ENCODE measurements at places on chromosomes 5 and 9. TPM values are rescaled to one million over a fixed set of nuclear protein-coding genes. Genes with fewer than 3 reads are reported as not detected.

The SPINK4 gene
- not detected for total RNA-seq

The PCDHB13 gene
- total RNA-seq = not detected

The OR13C2 gene
- not detected for total RNA-seq

The SLC24A2 gene
- total RNA-seq = not detected

The BTF3 gene
- 244 TPM for total RNA-seq

The SLC23A1 gene
- total RNA-seq = not detected

The CDC20B gene
- not detected for total RNA-seq

The WWC1 gene
- 20.8 TPM for total RNA-seq

The FXN gene
- total RNA-seq = 2.9 TPM

The CBY3 gene
- not detected for total RNA-seq

GRCh38 chr9:19154135-19154612, 26.9 kb upstream of the PLIN2 start:
- DNase-seq = peak; percentile 29

DNA sequence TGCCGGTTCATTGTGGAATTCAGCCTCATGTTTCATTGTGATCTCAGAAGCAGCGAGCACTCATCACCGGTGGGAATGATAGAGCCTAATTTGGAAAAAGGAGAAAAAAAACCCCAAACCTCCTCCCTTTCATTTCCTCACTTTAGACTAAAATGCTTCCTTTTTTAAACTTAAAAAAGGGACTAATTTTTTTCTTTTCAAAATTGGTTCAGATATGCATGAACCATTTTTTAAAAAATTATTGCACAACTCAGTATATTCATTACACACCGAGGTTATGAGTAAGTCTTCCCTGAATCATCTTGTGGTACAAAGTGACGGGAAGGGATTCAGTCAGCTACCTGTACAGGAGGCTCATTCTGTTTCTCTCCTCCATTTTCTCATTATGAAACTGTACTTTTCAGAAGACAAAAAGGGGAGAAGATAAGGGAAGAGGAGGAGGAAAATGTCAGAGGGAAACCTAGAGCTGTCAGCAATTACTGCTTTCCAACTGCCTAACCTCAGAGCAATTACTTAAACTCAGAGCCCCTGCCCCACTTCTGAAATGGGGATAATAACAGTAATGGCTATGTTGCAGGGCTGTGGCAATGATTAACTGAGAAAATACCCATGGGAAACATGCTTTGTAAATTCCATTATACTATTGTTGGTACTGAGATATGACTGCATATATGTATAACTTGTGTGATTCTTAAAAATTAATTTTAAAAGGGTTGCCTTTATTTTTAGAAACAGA, 24.0 kb downstream of the GALNT10 start:
- peak; percentile 91 for DNase-seq

- no peak for DNase-seq
Measured at GRCh38 chr9:133529874-133530273, 4.6 kb upstream of the ADAMTSL2 start.

DNA sequence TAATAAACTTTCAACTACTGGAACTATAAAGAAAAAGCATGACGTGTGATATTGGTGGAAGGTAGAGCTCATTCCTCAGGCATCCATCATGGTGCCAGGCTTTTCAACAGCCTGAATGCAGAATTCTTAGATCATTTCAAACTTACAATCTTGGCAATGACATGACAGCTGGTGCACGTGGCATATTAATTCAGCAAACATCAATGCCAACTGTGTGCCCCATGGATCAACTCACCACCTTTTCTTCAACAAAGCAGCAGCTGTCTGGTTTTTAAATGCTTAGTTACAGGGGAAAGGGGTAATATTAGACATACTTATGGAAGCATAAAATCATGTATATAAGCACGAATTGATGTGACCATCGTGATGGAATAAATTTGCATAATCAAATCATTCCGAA, 56.0 kb upstream of the OR13F1 start:
- DNase-seq = no peak

GRCh38 chr5:132496631-132497487, 6.3 kb upstream of the IRF1 start:
- DNase-seq = no peak

- peak; percentile 41 for DNase-seq
Measured at GRCh38 chr5:9774472-9775079, 144.4 kb upstream of the TAS2R1 start.

- no peak for DNase-seq
Measured at GRCh38 chr5:157544623-157544989, 31.0 kb downstream of the ADAM19 start.

GRCh38 chr5:151819830-151820229, 48.1 kb downstream of the G3BP1 start:
- no peak for DNase-seq

DNA sequence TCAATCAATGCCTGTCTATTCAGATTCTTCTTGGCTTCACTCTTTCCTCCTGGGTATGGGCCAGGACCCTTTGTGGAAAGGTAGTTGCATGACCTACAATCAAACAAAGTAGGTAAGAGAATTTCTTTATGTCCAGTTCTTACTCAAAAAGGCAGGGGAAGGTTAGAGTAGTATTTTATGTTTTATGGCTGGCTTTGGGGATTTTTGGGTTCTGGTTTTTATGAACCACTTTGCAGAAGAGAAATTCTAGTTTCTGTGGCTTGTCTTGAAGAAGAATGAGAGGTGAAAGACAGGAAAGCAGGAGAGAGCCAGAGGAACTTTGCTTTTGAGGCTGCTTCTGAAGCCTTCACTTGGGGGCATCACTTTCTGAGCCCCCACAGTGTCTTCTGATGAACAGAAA, 14.7 kb upstream of the CRHBP start:
- DNase-seq = no peak

- DNase-seq = no peak
Measured at GRCh38 chr5:112930082-112930344, 8.0 kb upstream of the REEP5 start.

GRCh38 chr5:68071736-68072135, 143.8 kb upstream of the PIK3R1 start:
- DNase-seq = peak; percentile 8

GRCh38 chr9:117963493-117964090, 259.4 kb downstream of the TLR4 start:
- no peak for DNase-seq

- DNase-seq = peak; percentile 21
Measured at GRCh38 chr9:124353811-124354274, 61.4 kb downstream of the PSMB7 start.

DNA sequence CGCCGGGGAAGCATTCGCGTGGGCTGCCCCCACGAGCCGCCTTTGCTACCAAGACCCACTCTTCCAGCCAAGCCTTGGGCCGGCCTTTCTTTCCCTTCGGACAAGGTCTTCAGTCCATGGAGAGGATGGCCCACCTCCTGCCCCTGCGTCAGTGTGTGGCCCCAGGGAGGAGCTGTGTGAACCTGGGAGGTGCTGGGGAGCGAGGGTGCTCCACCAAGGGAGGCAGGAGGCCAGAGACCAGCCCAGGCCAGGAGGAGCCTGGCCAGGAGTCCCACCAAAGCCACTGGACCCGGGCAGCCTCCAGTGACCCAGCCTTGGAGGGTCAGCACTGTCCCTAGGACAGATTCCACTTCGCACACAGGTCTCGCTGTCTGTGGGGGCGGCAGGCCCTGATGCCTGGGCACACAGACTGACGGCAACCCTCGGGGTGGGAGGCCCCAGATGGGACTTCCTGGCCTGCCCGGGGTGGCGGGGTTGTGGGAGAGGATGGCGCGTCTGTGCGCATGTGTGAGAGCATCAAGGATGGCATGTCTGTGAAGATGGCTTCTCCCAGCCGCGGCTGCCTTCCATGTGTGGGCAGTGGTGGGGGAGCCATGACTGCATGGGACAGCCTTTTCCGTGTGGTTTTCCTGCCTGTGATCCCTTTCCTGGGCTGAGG, 113.3 kb upstream of the LPCAT1 start:
- DNase-seq = no peak

DNA sequence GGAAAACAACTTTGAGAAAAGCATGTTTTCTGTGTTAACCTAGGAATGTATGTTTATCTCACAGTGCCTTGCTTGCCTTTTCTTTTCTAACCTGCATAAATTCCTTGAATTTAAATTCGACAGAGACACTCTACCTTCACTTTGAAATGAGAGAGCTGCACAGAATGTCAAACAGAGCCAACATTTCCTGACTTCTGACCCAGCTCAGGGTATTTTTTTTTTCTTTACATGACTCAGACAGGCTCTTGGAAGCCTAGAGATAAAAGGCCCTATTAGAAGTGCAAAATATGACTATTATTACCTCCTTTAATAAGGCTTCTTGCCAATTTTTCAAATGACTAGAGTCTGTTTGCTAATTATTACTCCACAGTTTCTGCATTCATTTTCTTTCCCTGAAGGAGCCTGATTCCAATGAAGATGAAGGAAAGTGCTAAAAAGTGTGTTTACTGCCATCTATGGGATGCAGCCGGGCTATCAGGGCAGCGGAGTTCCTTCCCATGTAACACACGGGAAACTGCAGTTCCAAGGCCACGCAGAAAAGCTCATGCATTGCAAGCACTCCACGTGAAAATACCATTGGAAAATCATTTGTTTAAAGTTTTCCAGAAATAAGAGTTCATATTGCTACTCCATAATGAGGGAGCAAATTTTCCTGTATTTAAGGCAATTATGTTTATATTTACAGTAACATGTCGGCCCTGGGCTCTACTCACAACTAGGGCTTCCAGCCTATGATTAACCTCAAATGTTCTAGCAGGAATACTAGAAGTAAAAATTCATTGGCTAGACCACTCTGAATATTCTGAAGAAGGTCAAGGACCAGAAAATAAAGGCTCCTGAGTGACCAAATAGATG, 485.6 kb downstream of the ZSWIM6 start:
- DNase-seq = peak; percentile 86

GRCh38 chr9:92602413-92602812, 66.6 kb upstream of the ECM2 start:
- DNase-seq = no peak

Measured in bronchial epithelial cell (primary cell).